Stimulated activated naive CD4-positive, alpha-beta T cell treated with Interleukin-2 at 50 U/mL for 16 hours (primary cell): ENCODE measurements at places on chromosomes 11 and 22.

GRCh38 chr11:66768088-66768521 lies 39.1 kb upstream of the SPTBN2 start:
- no peak for DNase-seq

- peak; percentile 81 for DNase-seq
Measured at GRCh38 chr11:35165423-35166368, 26.7 kb downstream of the CD44 start.

- peak; percentile 55 for DNase-seq
Measured at GRCh38 chr11:72668629-72669347, 5.4 kb downstream of the PDE2A start.

DNA sequence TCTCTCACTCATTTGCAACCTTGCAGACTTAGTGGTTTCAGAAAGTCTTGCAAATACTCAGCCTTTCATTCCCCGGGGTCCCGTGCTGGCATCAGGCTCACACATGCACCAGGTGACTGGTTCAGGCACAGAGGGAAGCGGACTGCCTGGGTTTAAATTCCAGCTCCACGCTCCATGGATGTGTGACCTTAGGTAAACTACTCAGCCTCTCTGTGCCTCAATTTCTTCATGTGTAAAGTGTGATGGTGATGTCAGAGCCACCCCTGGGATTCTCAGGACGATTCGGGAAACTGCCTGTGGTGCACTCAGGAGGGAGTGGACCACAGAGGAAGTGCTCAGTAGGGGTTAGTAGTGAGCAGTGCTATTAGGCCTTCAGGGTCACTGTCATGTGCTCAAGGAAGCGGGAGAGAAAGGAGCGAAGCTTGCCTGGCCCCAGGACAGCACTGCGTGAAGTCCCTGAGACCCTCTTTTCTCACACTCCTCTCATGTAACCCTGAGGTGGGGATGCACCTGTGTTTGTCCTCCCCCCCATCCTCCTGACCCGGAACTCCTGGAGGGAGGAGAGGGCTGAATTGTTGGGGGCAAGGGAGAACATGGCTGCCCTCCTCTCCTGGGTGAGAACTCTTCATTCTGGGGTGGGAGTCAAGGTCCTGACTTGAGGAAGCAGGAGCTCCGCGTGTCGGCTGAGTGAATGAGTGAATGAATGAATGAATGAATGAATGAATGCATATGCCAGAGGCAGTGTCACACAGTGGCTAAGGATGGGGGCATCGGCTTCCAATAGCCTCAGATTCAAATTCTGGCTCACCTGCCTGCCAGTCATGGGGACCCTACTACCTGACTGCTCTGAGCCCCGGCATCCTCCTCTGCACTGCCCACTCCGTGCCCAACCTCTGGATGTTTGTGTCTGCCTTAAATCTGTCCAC lies 14.4 kb upstream of the UPK3A start:
- no peak for DNase-seq

- no peak for DNase-seq
Measured at GRCh38 chr11:45454917-45455401, 168.8 kb upstream of the SYT13 start.

- no peak for DNase-seq
Measured at GRCh38 chr22:32662587-32662915, 139.0 kb upstream of the TIMP3 start.

- no peak for DNase-seq
Measured at GRCh38 chr22:17043521-17043920, 35.5 kb upstream of the GAB4 start.

- no peak for DNase-seq
Measured at GRCh38 chr22:35619336-35620094, 2.4 kb upstream of the MB start.

DNA sequence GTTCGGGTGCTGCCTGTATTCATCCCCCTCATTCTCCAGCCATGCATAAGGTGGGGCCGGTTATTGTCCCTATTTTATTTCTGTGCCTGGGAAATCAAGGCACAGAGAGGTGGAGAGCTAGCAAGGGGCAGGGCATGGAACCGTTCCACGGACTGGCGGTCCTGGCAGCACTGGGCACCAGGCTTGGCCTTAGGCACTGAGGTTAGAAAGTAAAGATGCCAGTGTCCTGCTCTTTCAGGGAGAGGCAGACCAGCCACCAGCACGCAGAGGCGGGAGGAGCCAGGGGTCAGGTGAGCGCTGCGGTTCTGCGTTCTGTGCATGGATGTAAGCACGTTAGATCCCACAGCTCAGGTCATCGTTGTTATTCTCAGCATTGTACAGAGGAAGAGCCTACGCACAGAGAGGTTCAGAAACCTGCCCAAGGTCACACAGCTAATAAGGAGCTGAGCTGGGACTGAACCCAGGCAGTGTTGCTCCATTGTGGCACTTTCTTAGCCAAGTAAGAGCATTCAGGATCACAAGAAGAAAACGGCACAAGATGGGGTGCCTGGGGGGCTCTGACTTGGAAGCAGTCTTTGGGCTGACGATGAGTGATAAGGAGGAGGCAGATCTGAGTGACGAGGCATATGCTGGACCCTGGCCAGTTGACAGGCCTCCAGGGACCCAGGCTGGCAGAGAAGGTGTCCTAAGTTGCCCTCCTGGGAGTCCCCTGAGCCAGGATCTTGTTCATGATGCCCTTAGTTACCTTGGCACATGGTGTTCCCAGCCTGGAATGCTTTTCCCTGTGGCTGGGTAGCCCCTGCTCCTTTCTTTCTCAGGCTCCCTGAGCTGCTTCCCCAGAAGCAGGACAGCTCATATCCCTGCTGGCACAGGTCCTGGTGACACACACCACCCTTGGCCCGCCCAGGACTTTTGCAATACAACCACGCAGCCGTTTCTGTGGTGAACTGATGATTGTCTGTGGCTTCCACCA lies 41.1 kb downstream of the OSBPL5 start:
- no peak for DNase-seq

DNA sequence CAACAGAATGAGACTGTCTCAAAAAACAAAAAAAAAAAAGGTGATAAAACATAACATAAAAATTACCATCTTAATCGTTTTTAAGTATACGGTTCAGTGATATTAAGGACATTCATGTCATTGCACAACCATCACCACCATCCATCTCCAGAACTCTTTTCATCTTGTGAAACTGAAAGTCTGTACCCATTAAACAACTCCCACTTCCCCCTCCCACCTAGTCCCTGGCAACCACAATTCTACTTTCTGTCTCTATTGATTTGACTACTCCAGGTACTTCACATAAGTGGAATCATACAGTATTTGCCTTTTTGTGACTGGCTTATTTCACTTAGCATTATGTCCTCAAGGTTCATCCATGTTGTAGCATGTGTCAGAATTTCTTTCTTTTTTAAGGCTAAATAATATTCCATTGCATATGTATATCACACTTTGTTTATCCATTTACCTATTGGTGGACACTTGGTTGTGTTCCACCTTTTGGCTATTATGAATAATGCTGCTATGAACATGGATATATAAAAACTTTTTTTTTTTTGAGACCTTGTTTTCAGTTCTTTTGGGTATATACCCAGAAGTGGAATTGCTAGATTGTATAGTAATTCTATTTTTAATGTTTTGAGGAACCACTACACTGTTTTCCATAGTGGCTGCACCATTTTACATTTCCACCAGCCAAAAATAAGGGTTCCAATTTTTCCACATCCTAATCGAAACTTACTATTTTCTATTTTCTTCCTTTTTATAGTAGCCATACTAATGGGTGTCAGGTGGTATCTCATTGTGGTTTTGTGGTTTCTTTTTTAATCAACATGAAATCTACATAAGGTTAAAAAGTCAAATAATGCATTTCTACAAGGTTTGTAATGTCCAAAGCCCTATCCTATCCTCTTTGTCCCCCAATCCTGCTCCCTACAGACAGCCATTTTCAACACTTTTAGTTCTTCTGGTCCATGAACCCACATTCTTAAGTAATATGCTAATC lies 23.4 kb upstream of the PIK3C2A start:
- DNase-seq = peak; percentile 48

DNA sequence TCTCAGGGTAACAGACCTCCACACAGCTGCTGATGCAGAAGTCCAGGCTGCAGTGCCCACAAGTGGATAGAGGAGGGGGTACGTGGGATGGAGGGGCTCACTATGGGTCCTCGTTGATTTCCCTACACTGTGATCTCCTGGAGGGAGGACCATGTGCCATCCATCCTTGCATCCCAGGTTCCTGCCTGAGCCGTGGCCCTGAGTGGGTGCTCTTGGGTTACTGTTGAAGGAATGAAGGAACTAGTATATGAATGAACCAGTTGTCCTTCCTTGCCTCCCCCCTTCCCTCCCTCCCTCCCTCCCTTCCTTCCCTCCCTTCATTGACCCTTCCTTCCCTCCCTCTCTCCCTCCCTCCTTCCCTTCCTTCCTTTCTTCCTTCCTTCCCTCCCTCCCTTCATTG lies 15.4 kb downstream of the APOBEC3B start:
- DNase-seq = no peak

- DNase-seq = no peak
Measured at GRCh38 chr22:40726514-40726913, 47.2 kb downstream of the MCHR1 start.

- no peak for DNase-seq
Measured at GRCh38 chr22:22410121-22410520, 98.4 kb downstream of the ZNF280B start.

GRCh38 chr22:38397189-38398085 lies 57.6 kb downstream of the KCNJ4 start:
- DNase-seq = no peak

DNA sequence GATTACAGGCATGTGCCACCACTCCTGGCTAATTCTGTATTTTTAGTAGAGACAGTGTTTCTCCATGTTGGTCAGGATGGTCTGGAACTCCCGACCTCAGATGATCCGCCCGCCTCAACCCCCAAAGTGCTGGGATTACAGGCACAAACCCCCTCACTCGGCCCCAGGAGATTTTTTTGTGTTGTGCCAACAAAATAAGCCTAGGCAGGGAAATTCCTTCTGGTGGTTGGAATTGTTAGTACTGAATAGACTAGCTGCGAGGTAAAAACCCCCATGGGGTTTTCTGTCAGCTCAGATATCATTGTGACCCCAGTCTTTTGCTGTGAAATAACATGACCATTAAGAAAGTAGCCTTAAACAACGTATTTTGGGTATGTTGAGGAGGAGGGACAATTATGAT lies 144.9 kb downstream of the BCR start:
- no peak for DNase-seq

DNA sequence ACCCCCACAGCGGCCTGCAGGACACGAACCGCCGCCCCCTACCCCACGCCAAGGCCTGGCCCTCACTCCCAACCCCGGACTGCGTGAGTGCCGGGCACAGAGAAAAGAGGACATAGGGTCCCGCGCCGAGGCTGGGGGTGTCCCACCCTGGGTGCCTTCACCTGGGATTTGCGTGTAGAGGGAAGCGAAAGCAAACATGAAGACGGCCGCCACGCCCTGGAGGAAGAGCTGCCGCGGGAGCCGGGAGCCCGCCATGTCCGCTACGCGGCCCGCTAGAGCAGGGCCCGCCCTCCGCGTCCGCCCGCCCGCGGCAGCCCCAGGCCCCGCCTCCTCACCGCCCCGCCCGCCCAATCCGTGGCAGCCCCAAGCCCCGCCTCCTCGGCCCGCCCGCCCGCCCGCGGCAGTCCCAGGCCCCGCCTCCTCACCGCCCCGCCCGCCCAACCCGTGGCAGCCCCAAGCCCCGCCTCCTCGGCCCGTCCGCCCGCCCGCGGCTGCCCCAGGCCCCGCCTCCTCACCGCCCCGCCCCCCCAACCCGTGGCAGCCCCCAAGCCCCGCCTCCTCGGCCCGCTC lies at the start of gene LMF2:
TSS of gene LMF2 (minus strand) at position 282 of the 570 bp plus-strand sequence. CDS start at position 255, 27 bp downstream.
- peak; percentile 98 for DNase-seq

DNA sequence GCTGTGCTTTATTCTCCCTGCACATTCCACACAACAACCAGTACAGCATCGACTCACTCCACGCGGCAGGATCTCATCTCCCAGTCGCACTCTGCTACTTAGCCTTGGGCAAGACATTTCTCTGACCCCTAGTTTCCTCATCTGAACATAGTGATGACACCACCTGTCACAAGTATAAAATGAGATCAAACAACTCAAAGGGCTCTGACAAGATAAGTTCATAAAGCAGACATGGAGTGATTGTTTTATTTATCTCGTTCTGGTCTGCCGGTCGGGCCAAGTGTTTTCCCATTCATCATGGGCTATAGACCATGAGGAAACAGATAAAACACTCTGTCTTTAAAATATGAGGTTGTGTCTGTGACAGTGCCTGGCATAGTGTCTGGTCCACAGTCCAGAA lies 35.0 kb downstream of the DSCAML1 start:
- DNase-seq = no peak

DNA sequence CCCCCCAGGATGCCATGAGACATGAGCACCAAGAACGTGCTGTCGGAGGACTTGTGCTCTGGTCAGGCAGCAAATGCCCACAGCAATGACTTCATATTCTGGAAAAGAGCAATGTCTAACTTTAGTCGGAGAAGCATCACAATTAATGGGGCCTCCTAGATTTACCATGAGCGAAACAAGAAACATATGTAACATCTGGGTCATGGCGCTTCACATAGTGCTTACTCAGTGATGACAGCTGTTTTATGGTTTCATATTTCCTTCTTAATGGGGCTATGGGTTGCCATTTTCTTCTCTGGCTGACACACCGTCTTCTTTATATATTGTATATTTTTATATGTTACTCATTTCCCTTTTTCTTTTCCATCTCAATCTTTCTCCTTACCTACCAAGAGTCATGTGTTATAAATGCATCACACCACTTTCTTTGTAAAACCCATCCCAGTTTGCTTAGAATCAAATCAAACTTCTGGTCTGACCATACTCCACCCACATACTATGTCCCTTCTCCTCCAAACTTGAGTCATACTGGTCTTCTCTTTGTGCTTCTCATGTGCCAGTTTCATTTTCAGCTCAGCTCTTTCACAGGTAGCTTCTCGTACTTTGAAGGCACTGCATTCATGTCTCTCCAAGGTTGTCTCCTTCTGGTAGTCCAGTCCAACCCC lies 9.4 kb upstream of the CASP12 start:
- DNase-seq = peak; percentile 1
